Urinary bladder (tissue), 4 donors: ENCODE measurements at places on chromosomes 5 and 9. TPM values are rescaled to one million over a fixed set of nuclear protein-coding genes. Genes with fewer than 3 reads are reported as not detected.

KCNMB1 gene
- 82.8 TPM for polyA plus RNA-seq

MLANA gene
- not detected for polyA plus RNA-seq

TMEM252 gene
- 0.24 TPM for polyA plus RNA-seq

AGXT2 gene
- polyA plus RNA-seq: 0.05 TPM
